ENCODE measurements at places on chromosomes 1 and 21.

DNA sequence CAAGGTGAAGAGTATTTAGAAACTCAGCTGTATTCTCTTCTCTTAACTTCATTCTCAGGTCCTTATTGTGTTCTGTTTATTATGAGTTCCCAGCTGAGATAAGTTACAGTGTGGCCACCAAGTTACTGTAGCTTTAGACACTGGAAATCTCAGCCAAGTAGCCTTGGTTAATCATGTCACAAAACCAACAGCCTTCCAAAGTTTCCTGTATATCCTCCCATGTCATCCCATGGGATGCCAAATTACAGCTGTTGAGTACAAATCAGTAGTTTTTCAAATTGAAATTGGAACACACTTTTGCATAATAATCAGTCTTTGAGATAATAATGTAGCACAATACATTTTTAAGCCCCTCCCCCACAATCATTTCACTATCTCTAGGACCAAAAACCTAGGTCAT is 10.7 kb downstream of the ADAMTS5 start:
- DNase-seq, result no peak

- DNase-seq, result no peak
Measured at GRCh38 chr1:116392717-116393404, 19.8 kb downstream of the ATP1A1 start.

GRCh38 chr1:91647061-91647460 is 146.4 kb downstream of the CDC7 start:
- DNase-seq, result no peak

GRCh38 chr1:41631971-41632370 is 147.5 kb upstream of the EDN2 start:
- no peak for DNase-seq

DNA sequence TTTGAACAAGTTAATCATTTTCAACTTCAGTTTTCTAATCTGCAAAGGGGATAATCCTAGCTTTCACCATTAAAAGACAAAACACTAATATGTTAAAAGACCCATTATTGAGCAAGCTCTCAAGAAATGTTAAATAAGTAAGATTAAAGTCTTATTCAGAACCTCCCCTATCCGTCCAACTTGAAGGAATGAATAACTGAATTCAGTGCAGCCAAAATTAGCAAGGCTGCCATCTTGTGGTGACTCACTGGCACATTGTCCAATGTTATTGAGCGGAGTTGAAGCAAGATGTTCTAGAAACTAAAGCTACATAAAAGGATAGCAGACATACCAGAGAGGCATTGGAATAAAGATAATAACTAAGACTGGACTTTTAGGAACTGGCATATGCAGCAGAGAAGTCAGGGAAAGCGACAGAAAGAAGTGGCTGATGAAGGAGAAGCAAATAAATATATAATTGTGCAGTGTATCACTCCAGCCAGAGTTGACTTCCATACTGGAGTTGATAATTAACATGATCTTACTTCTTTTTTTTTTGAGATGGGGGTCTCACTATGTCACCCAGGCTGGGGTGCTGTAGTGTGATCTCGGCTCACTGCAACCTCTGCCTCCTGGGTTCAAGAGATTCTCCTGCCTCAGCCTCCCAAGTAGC is 8.2 kb upstream of the CAP1 start:
- DNase-seq, result no peak

GRCh38 chr1:206779638-206780037 is 7.3 kb upstream of the IL10 start:
- no peak for DNase-seq

DNA sequence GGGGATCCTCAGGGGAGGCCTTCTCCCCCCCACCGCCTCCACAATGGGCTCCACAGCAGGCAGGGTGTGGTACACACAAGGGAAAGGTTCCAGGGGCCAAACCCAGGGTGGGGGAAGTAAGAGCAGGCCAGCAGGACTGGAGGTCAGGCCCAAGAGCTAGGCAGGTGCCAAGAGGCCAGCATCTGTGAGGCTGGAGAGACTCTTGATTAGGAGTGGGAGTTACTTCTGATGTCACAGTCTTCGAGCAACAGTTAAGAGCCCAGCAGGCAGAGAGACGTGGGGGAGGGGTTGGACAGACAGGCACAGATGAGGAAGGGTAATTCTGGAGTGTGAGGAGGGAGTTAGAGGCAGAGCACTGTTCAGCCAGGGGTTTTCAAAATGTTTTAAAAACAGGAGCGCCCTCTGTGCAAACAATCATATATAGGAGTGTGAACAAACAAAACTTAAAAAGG is 55.8 kb downstream of the SLC9A1 start:
- DNase-seq, result no peak

DNA sequence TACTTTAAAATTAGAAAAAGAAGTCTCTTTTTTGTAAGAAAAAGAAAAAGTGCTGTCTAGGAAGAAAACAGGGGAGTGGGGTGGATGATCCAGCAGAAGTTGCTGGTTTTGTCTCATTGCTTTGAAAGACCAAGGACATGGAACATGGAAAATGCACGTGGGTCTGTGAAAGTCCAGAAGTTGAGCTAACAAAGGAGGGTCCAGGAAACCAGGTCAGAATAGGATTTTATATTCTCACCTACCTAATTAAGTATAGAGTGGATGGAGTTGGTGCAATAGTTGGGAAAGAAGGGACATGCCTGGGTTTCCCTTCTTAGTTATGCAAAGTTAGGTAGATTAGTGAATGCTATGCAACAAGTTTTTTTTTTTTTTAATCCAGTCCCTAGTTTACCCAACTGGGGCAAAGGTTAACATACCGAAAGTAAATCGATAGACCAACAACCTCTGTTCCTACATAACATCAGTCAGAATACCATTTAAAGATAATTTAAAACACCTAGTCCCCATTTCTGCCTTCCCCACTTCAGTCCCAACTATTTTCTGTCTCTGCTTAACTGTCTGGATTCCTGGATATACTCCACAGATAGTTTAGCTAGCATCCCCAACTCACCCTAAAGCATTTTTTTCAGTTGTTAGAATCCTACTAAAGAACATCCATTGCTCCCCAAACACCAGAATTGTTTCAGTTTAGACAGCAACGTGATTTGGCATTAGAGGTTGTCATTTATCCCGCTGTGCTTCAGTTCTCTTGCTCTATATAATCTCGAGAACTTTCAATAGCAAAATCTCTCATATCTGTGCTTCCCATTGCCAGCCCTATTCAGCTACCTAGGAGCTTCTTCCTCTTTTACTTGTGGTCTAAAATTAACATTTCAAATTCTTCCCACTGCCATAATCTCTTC is 105.7 kb upstream of the PLPPR5 start:
- no peak for DNase-seq

- DNase-seq, result no peak
Measured at GRCh38 chr1:90862782-90863181, 145.7 kb upstream of the BARHL2 start.

- no peak for DNase-seq
Measured at GRCh38 chr1:219490566-219490965, 122.3 kb downstream of the ZC3H11B start.

DNA sequence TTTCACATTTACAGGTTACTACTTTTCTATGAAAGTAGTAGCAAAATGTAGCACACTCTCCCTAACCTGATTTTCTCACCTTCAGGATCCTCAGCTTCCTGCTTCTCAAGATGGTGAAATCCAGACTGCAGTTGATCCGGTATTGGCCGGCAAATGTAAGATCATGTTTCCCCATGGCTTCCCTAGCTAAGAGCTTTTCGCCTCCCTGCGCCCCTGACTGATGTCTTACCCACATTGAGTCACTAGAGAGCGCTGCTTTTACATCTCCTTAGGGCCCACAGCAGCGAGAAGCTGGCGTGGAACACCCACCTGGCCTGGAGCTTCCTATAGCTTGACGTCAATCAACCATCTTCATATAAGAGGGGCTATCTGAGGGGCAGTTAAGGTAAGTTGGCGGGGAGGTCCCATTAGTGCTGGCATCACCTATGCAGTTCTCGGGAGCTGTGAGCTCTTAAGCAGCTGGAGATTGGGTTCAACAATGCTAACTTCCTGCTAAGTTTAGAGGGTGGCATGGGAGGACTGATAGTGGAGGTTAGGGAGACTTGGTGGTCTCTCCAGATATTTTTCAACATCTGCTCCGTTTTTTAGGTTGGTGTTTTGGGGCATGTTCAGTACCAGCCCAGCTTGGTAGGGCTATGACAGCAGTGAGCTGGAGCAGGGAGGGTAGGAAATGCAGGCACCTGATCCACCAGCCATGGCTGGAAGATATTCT is 5.5 kb downstream of the PTPN7 start:
- no peak for DNase-seq

DNA sequence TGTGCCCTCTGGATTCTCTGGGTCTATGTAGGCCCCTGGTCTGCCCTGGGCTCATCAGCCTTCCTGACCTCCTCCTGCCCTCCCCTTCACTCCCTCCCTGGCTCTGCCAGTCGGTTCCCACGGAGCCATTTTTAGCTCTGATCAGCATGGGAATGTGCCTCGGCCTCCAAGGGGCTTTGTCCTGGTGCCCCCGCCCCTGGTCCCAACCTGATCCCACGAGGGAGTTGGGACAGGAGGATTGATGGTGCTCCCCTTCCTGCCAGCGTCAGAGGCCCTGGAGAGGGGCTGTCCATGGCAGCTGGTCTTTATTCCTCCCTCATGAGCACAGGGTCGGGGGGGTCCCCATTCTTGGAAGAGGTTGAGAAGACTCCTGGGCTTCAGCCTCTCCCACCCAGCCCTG is 24.9 kb downstream of the ETNK2 start:
- DNase-seq, result no peak

DNA sequence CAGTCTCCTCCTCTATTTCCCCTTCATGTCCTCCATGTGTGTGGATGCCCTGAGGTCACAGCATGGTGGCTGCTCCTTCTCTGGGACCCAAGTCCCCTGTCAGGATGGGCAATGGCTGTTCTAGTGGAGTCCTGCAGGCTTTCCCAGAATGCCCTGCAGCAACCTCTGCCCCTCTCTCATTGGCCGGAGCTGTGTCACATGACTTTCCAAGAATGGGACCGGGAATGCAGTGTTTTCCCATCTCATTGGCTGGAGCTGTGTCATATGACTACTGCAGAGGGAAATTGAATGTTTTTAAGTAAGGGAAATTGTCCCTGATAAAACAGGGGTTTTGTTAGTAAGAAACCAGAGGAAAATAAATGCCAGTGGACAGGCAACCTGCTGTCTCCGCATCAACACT is 365.9 kb downstream of the PTPRU start:
- DNase-seq, result no peak

- DNase-seq, result no peak
Measured at GRCh38 chr1:104028416-104029035, 278.8 kb downstream of the AMY1C start.

GRCh38 chr1:98130408-98130807 is 209.6 kb upstream of the DPYD start:
- no peak for DNase-seq

DNA sequence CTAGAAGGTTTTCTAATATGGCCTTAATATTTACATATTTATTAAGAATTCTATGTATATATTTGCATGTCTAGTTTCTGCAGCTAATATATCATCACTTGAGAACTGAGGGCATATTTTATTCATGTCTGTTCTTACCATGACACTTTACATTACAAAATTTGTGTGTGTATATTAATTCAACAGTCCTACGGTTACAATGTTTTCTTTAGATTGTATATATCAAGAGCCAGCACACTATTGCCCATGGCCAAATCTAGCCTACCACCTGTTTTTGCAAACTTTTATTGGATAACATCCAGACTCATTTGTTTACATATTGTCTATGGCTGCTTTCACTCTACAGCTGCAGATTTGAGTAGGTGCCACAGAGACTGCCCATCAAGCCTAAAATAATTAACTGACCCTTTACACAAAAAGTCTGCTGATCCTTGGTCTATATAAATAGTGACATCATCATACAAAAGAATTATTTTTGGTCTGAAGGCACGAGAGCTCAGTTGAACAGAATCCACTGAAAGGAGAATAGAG is 577.4 kb upstream of the PBX1 start:
- no peak for DNase-seq

DNA sequence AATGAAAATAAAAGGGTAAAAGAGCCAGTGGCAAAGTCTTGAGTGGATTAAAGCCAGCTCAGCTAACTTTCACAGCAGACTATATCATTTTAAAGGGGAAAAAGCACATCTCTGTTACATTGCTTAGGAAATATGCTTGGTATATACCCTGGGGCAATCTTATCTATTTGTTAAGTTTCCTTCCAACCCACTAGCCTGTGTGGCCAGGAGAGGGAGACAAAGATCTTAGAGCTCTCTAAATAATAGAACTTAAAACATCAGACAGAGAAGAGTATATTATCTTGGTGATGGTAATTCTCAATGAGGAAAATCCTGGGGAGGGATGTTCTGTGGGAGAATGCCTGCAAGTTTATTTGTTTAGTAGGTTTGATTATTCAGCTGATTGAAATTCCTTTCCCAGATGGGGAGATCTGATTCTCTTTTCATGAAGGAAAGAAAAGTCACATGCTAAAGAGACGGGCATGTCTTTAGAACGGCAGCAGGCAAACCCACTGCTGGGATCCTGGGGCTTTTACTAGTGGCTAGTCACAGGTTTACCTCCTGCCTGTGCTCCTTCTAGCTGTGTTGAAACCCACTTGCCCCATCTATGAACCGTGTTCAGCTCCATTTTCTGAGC is 3.6 kb downstream of the KCNE2 start:
- DNase-seq, result no peak

- no peak for DNase-seq
Measured at GRCh38 chr21:18764720-18765119, 361.1 kb upstream of the TMPRSS15 start.

DNA sequence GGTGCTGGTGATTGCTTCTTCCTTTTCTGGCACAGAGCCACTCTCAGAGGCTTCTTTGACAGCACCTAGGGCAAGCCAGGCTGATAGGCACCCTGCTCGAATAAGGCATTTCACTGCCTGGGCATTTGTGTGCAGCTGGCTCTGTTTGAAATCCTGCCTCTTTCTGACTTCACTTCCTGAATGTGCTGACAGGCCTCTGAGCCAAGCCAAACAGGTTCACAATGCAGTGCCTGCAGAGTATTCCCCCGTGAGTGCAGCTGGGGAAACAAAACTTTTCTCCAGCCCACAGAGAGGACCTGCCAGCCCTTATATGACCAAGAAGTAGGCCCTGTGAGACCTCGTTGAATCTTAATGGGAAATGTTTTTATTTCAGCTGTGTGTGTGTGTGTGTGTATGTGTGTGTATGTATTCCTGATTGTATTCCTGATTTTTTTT is 10.4 kb downstream of the JUN start:
- no peak for DNase-seq

DNA sequence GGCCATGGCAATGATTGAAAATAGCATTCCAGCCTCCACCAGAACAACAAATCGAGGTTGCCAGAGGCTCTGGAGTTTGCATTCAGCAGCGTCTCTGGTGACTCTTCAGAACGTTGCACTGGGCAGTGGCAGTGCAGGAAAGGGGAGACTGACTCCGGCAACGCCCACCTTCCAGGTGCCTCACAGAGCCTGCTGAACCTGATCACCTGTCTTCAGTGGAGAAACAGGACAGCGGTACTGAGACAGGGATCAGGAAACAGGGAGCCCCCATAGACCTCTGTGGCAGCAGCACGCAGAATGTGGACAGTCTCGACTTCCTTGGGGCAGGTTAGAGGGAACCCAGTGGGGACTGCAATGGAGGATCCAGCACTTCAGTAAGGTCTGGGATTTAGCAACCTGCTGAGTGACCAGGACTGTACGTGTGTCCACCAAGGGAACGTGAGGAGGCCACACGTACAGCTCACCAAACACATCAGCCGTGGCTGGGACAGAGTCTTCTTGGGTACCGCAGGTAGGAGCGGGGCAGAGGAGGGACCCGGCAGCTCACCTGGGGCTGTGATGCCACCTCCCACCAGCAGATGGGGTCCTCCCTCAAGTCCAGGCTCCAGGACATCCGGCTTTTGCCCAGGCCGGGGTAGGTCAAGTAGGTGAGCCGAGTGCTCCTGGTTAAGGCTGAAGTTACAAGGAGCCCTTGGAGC is 128.6 kb downstream of the PRDM2 start:
- DNase-seq, result no peak

- DNase-seq, result no peak
Measured at GRCh38 chr1:212651521-212651920, 43.0 kb downstream of the ATF3 start.
